ENCODE measurements at places on chromosomes 6 and 20. TPM values are rescaled to one million over a fixed set of nuclear protein-coding genes. Genes with fewer than 3 reads are reported as not detected.

The CCM2L gene
- 6.3 TPM for total RNA-seq

DNA sequence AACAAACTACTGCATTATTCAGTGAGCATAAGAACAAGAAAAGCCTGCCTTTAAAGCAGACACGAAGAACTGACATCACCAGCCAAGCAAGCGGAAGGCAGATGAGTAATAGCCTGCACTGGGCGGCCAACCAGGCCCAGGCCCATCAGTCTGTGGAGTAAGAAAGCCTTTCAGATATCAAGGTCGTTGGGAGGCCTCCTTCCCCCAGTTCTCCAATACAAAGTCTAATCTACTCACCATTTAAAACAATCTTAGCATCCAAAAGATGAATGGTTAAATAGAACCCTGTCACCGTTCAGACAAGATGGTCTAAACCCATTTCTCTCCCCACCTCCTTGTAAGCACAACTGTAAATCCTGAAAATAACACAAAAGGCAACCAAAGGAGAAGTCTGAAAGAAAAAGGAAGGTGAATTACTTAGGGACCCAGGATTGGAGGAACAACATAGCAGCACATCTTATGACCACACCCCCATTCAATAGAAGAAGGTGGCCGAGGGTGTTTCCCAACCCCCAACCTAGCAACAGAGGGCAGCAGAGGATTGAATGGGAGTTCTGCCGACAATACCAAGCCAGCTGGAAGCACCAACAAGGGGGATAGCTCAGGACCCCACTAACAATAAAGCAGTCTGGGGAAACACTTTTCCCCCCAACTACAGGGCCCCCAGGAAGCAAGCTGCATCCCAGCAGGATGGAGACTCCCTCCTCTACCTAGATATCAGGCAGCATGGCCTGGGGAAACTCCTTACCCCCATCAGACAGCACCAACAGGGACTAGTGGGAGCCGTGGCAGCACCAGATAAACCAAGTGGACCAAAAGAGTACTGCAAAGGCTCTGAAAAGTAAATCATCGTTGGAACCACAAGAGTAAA lies 67.9 kb downstream of the ZHX3 start:
- no peak for DNase-seq

- DNase-seq: no peak
Measured at GRCh38 chr6:122432816-122433215, 33.4 kb downstream of the HSF2 start.

- no peak for DNase-seq
Measured at GRCh38 chr6:11514672-11515071, 22.9 kb upstream of the TMEM170B start.

- DNase-seq: no peak
Measured at GRCh38 chr6:133546098-133546497, 304.9 kb downstream of the EYA4 start.

GRCh38 chr6:114342826-114343781 lies at the start of gene HS3ST5:
HS3ST5 (minus strand) TSS chr6:114343023; CDS start chr6:114062845, 280,178 bp downstream.
- DNase-seq: peak; percentile 93

The DLK2 gene
- total RNA-seq: 2.2 TPM

- no peak for DNase-seq
Measured at GRCh38 chr20:26207237-26207966, 510.7 kb upstream of the ZNF337 start.

DNA sequence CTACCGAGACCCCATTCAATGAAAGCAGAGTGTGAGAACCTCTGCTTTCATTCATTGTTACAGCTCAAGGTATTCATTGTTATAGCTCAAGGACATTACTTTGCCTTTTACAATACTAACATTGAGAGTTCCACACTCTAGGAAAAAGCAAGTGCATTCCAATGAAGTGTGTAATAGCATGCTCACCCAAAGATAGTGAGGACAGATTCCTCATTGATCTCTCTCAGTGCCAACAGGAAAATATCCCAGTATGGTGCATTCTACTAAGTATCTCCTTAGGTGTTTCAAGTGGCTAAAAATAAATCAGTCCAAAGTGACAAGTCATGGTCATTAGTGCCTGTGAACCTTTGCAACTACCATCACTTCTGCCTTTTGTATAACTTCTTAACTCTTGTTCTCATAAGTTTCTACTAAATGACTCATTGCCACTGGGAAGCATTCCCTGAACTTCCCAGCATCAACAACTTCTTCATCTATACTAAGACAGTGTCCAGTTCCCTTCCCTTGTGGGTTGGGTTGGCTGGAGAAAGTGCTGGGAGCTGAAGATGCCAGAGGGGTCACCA lies 140.7 kb upstream of the STXBP5 start:
- no peak for DNase-seq
